Dermis blood vessel endothelial cell (primary cell): ENCODE measurements at places on chromosomes 2 and 18. TPM values are rescaled to one million over a fixed set of nuclear protein-coding genes. Genes with fewer than 3 reads are reported as not detected.

DNA sequence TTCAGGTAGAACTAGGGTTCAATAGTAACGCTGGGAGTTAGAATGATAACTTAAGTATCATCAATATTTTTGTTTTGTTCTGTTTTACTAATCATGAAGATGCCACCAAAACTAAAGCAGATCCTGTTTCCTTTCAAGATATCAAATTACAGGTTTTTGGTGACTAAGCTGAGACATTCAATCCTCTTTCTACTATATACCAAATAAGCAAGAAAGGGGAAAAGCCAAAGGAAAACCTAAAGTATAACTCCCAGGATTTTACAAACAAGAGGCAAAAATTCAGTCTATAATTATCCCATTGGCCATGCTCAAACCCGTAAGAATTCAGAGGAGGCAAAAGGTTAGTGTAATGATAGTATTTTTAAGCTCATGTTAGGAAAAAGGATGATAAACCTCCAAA, 175.2 kb upstream of the CCDC150 start:
- DNase-seq, result no peak

NT5C1B gene
- total RNA-seq, result not detected in 2 replicates

GRCh38 chr2:177174486-177174885, 38.1 kb upstream of the HNRNPA3 start:
- DNase-seq, result no peak

GRCh38 chr2:71464389-71464788, 11.0 kb downstream of the DYSF start:
- no peak for DNase-seq

GRCh38 chr18:3605954-3606443, 156.0 kb downstream of the TGIF1 start:
- peak; percentile 60 for DNase-seq

HOXD3 gene
- total RNA-seq, result 19.2 and 54.6 TPM in 2 replicates

DNA sequence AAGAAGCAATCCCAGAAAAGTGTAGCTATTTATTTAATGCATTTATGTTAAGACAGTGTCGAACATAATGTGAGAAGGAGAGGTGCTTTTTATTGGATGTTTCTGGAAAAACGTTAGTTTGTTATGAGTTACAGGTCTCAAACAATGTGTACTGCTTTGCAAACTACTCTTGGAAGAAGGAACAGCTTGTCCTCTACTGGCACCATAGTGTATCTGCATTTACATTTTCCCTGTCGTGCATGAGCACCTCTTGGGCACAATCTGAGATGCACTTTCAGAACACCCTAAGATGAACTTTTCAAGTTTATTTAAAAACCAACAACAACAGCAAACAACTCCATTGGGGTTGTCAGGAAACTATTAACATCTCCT, 22.8 kb downstream of the CCNYL1 start:
- DNase-seq, result peak; percentile 74

GRCh38 chr2:142321706-142322280, 191.0 kb upstream of the LRP1B start:
- DNase-seq, result no peak

LINC00305 gene
- total RNA-seq, result 0.14 TPM in 1 of 2 replicates, not detected in the other

DNA sequence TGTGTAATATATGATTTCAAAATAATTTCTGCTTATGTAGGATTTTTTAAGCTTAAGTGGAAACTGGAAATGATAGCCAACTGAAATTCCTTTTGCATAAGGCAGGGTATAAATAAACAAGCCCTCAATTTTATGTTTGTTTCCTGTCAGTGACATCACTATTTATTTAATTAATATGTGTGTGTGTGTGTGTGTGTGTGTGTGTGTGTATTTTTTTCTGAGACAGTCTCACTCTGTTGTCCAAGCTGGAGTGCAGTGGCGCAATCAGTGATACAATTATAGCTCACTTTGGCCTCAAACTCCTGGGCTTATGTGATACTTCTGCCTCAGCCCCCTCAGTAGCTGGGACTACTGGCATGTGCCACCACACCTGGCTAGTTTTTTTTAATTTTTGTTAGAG, 29.3 kb upstream of the CYP20A1 start:
- no peak for DNase-seq

DNA sequence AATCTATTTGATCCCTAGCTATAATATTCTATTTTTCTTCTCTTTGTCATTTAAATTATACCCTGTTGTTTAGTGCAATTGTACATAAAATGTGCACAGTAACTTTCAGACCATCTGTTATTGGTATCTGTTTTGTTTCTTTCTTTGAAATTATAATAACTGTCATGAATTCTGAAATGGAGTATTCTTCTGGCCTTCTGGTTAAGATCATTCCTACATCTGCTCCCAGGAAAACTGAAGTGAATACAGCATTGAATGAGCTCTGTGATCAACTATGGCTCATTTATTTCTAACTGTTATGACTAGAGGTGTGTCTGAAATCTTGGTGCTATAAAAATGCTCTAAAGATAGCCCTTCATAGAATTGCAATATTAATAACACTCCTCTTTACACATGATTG, 788.4 kb upstream of the TMEFF2 start:
- no peak for DNase-seq

ABCG8 gene
- not detected in 2 replicates for total RNA-seq

- no peak for DNase-seq
Observed at GRCh38 chr2:147460155-147460554, 384.7 kb upstream of the ACVR2A start.

RAB31 gene
- 27.2 and 44.3 TPM in 2 replicates for total RNA-seq

GRCh38 chr2:241195506-241196130, 7.1 kb downstream of the ANO7 start:
- DNase-seq, result no peak

DNA sequence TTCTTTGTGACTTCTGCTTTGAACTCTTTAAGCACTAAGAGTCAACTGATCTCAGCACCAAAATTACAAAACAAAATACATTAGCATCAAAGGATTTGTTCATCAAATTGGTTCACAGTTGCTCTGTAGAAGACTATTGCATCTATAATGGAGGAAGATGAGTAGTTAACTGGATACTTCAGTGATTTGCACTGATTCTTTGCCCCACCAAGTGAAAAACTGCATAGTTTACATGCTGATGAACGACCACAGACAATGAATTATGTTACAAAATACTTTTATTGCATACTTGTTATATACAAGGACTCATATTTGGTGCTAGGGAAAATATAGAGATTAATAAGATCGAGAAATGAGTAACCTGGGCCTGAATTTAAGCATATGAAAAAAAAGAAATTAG, 107.2 kb downstream of the SCG2 start:
- DNase-seq, result no peak

ARHGEF33 gene
- total RNA-seq, result 0.14 and 0.34 TPM in 2 replicates

DNA sequence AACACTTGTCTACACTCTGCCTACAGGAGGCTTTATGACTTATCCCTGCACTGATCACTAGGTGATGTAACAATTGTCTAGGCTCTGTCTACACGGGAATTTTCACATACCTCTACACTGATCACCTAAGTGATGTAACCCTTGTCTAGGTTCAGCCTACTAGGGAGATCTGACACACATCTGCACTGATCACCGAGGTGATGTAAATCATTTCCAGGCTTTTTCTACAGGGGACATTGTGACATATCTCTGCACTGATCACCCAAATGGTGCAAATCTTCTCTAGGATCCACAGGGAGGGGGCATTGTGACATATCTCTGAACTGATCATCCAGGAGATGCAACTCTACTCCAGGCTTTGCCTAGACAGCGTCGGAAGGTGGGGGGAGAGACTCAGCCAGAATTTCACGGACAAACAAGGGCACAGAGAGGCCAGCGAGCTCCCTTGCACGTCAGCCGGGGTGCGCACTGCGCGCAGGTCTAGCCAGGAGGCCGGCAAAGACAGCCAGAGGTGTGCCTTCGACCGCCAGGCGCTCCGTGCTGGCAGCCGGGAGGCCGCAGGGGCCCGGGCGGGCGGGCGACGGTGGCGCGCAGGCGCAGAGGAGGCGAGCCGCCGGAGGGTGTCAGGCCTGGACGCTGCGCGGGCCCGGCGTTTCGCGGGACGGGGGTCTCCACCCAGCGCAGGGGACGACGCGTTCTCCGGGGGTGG, 46.9 kb upstream of the USP14 start:
- peak; percentile 67 for DNase-seq

TMEM200C gene
- not detected in 2 replicates for total RNA-seq

DNA sequence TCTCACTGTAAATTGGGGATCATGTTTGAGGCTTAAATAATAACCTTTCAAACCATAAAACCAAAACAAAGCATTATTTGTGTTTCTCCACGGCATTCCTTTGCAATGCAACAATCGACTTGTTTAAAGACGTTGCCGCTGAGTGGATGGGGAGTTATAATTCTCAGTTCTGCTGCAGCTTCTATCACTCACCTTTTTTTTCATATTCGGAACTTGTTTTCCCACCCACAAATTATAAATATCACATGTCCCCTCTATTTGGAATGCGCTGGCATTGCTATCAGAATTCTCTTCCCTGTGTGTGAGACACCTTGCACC, 372.8 kb upstream of the SMIM21 start:
- no peak for DNase-seq

SPATA3 gene
- total RNA-seq, result not detected in 2 replicates

CIB4 gene
- not detected in 2 replicates for total RNA-seq

GKN2 gene
- not detected in 2 replicates for total RNA-seq

DNA sequence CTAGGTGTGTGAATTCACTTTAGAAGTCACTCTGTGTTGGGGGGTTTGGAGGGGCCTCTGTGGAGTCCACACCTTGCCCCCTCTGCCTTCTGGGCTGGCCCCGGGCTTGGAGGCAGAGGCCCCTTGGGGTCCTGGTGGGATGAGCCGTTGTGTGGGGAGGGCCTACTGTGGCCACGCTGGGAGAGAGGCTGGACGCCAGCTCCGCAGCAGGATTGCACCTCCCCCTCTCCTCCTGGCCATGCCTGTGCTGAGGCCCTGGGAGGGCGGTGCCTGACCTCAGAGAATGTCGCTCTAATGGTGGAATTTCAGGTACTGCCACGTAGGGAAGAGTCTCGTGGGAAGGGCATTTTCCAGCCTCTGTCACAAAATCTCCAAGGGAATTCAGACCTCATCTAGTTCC, 237.0 kb downstream of the ATAD2B start:
- DNase-seq, result no peak

DNA sequence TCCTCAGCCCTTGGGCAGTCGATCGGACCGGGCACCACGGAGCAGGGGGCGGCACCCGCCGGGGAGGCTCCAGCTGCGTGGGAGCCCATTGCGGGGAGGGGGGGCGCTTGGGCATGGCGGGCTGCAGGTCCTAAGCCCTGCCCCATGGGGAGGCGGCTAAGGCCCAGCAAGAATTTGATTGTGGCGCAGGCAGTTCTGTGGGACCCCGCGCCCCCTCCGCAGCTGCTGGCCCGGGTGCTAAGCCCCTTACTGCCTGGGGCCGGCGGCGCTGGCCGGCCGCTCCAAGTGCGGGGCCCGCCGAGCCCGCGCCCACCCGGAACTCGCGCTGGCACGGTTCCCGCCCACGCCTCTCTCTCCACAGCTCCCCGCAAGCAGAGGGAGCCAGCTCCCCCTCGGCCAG, 18.4 kb downstream of the ZSCAN30 start:
- DNase-seq, result no peak

DNA sequence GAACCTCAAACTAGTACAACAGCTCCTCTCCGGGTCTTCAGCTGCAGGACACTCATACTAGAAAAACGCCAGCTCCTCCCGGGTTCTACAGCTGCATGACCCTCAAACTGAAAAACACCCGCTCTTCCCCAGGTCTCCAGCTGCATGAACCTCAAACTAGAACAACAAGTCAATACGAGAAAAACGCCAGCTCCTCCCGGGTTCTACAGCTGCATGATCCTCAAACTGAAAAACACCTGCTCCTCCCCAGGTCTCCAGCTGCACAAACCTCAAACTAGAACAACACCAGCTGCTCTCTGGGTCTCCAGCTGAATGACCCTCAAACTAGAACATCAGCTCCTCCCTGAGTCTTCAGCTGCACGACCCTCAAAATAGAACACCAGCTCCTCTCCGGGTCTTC, 315.0 kb upstream of the TFPI start:
- no peak for DNase-seq

- no peak for DNase-seq
Observed at GRCh38 chr2:214853906-214854305, 44.4 kb upstream of the BARD1 start.

DNA sequence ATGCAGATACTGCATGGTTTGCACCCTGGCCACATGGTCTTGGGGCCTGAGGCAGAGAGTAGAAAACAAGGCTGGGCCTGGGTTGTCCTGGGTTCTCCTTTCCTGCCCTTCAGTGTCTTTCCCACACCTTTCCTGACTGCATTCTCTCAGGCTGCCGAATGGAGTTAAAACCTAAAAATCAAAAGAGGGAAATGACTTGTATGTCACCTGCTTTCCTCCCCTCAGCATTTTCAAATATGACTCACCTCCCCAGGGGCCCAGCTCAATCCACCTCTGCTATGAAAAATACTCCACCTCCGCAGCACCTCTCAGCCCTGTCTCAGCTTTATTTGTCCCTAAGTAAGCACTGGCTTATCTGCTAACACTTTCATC, 457.8 kb upstream of the MEX3C start:
- no peak for DNase-seq
